NCI-H146 (cell line): ENCODE measurements at places on chromosomes 7 and 10.

GRCh38 chr7:33537104-33537477 lies 368.2 kb upstream of the BMPER start:
- DNase-seq = no peak

- no peak for DNase-seq
These were observed 395.8 kb upstream of the ZMIZ1 start for GRCh38 chr10:78672918-78673317.

- DNase-seq = no peak
These were observed 144.2 kb downstream of the BMS1 start for GRCh38 chr10:42926843-42927242.

GRCh38 chr10:76397181-76398042 lies 966.0 kb downstream of the LRMDA start:
- DNase-seq = no peak

- no peak for DNase-seq
These were observed 28.6 kb downstream of the SORBS1 start for GRCh38 chr10:95532536-95532935.

DNA sequence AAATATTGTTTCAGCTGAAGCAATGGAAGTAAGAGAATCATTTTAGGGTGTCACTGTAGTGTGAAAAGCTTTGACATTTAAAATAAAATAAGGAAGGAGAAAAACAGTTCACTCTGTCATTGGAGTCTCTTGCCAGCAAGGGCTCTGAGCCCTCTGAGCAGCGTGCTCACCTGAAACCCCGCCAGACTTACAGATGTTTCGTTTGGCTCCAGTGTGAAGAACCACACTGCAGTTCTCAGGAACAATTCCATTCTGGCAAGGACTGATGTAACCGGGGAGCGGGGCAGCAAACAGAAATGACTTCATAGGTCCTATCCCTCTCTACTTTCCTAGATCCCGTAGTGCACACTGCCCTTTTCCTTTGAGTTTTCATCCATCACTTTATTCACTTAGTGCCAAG lies 164.3 kb downstream of the CELF2 start:
- no peak for DNase-seq

GRCh38 chr10:103695584-103696005 lies 159.8 kb downstream of the SH3PXD2A start:
- no peak for DNase-seq

DNA sequence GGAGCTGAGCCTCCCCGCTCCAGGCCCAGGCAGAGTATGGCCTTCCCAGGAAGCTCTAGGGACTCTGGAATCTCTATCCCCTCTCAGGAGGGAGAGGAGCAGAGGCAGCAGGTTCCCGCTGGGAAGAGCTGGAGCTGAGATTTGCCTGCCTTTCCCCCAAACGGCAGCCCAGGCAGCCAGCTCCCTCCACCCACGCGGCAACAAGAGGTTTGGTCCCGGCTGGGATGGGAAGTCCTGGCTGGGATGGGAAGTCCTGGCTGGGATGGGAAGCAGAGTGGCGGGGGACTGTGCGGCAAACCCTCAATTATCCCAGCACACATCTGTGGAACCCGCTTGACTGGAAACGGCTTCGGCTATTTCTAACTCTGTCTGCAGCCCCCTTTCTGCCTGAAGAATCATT lies 223.0 kb downstream of the ELFN1 start:
- DNase-seq = no peak

- DNase-seq = no peak
These were observed 717.2 kb downstream of the TNS3 start for GRCh38 chr7:46864716-46865115.

DNA sequence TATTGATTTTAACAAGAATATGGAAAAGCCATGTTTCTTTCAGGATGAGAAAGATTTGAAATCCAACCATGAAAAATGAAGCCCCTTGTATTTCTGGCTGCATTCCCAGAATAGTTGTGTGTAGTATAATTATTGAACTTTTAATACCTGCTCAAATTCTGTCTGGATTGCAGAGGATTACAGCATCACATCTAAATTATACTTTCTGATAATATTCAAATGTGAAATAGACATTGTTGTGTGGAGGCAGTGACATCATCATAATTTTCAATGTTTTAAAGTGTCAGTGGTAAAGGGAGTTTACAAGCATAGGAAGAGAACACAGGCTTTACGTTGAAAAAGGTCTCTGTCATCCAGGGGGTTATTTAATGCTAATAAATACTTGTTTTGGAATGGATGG lies 93.4 kb downstream of the POLL start:
- DNase-seq = no peak

GRCh38 chr10:79084012-79084971 lies 15.5 kb downstream of the ZMIZ1 start:
- DNase-seq = peak; percentile 9

GRCh38 chr10:3948843-3949242 lies 163.8 kb upstream of the KLF6 start:
- DNase-seq = peak; percentile 86

DNA sequence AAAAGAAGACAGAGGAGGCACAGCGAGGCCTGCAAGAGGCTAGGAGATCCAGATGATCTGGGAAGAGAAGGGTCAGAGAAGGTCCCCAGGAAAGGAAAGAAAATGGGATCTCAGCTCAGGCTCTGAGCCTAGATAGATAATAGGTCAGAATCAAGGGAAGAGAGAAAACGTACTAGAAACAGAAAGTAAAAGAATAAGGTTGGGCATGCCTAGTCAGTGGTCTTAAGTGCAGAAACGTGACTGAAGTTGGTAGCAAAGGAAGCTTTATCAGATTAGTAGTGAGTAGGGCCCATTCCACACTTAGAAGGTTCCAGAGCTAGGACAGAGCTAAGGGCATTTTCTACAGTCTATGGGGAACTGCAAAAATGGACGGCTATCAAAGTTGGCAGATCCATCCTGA lies 84.8 kb upstream of the ASAH2 start:
- DNase-seq = no peak

- DNase-seq = no peak
These were observed 2.1 kb downstream of the ATP5MK start for GRCh38 chr10:103394180-103394579.

- DNase-seq = no peak
These were observed 29.4 kb upstream of the HNRNPH3 start for GRCh38 chr10:68302503-68302823.

GRCh38 chr10:28429045-28429444 lies 103.9 kb upstream of the WAC start:
- no peak for DNase-seq

DNA sequence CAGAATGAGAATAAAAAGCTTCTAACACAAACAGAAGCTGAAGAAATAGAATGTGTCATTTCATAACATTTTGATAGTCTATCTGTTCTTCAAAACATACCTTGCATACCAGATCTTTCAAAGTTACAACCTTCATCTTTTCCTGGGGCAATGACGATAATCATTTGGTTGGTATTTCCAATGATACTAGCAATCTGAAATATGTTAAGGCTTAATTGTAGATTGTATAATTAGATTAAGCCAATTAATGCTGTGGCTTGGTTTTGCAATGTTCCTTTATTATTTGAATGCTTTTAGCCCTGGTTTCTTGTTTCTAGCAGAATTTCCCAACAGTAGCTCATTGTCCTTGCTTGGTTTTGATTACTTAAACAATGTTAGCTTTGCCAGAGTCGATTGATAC lies 84.6 kb downstream of the CABCOCO1 start:
- DNase-seq = no peak

GRCh38 chr10:66837335-66837734 lies 88.5 kb upstream of the LRRTM3 start:
- no peak for DNase-seq

DNA sequence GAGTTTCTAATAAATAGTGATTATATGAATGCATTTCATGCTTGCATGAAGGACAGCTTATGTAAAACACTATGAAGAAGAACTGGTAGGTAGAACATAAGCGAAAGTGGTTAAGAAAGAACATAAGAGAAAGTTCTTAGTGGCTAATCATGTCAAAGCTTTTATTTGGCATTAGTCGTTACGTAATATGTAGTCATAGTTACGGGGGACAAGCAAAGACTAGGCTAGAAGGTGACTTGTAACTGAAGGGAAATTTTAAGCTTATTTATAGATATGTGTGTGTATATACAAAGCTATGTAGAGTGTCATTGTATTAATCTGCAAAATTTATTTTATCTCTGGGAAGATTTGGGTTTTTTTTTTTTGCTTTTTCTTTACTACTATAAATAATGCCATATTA lies 36.9 kb downstream of the CAPZA2 start:
- DNase-seq = no peak

GRCh38 chr7:73515178-73515577 lies 6.9 kb downstream of the BAZ1B start:
- DNase-seq = no peak

DNA sequence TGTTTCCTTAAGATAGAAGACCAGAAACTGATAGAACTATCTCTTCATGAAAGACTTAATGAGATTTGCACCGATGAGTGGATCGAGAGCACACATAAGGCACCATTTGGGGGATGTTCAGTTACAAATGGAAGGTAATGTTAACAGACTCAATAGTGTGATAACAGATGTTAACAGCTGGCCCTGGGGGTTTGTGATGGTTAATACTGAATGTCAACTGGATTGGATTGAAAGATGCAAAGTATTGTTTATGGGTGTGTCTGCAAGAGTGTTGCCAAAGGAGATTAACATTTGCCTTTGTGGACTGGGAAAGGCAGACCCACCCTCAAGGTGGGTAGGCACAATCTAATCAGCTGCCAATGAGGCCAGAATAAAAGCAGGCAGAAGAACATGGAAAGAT lies 130.5 kb upstream of the DGKB start:
- no peak for DNase-seq

- no peak for DNase-seq
These were observed 29.1 kb downstream of the DPCD start for GRCh38 chr10:101617102-101617823.

DNA sequence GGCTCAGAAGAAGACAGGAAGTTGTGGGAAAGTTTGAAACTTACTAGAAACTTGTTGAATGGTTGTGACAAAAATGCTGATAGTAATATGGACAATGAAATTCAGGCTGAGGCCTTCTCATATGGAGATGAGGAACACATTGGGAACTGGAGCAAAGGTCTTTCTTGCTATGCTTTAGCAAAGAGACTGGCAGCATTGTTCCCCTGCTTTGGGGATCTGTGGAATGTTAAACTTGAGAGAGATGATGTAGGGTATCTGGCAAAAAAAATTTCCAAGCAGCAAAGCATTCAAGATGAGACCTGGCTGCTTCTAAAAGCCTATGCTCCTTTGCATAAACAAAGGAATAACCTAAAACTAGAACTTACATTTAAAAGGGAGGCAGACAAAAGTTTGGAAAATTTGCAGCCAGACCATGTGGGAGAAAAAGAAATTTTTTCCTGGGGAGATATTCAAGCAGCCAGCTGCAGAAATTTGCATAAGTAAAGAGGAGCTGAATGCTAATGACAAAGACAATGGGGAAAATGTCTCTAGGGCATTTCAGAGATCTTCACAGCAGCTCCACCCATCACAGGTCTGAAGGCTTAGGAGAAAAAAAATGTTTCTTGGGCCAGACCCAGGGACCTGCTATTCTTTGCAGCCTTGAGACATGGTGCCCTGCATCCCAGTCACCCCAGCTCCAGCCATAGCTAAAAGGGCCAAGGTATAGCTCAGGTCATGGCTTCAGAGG lies 16.5 kb upstream of the KCND2 start:
- DNase-seq = no peak

DNA sequence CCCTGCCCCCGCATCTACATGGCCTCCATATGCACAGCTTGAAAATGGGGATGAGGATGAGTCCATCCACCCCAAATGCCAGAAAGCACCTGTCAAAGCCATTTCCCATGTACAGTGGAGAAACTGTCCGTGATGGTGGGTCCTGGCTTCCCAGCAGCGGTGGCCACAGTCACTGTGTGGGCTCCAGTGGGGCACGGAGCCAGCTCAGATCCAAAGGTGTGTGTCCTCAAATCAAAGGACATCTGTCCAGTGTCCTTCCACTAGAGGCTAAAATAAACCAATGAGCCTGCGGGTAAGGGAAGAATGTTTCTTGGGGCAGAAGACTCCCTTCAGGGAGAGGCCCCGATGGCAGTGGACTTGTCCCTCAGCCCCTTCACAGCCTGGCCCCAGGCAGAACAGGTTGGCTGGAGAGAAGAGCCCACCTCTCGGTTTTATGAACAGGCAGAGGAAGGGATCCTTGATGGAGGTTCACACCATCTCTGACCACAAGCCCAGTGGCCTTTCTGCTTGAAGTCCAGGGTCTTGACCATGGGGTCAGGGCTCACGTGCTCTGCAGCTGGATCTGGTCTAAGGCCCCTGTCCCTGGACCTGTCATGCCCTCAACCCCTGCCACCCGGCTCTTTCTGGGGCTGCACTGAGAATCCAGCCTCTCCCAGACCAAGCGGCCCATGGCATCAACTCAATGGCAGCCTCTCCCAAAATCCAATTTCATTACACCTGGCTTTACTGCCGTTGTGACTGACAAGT lies 106.9 kb downstream of the TCERG1L start:
- no peak for DNase-seq

DNA sequence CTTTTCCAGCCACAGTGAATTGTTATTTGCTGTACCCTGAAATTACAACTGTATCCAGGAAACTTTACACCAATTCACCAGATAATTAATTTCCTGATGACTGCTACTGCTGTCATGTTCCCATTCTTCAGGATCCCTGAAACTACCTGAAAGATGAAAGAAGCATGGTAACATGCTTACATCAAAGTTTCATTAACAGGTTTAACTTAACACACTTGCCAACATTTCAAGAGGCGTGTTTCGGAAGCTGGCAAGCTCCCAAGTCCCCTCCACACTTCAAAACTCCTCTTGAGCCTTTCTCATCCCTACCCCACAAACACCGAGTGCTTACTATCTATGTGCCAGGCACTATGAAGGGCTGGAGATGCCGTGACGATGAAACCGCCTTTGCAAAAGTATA lies 88.6 kb downstream of the MPP7 start:
- no peak for DNase-seq

GRCh38 chr7:159012353-159013069 lies 132.2 kb downstream of the VIPR2 start:
- no peak for DNase-seq

DNA sequence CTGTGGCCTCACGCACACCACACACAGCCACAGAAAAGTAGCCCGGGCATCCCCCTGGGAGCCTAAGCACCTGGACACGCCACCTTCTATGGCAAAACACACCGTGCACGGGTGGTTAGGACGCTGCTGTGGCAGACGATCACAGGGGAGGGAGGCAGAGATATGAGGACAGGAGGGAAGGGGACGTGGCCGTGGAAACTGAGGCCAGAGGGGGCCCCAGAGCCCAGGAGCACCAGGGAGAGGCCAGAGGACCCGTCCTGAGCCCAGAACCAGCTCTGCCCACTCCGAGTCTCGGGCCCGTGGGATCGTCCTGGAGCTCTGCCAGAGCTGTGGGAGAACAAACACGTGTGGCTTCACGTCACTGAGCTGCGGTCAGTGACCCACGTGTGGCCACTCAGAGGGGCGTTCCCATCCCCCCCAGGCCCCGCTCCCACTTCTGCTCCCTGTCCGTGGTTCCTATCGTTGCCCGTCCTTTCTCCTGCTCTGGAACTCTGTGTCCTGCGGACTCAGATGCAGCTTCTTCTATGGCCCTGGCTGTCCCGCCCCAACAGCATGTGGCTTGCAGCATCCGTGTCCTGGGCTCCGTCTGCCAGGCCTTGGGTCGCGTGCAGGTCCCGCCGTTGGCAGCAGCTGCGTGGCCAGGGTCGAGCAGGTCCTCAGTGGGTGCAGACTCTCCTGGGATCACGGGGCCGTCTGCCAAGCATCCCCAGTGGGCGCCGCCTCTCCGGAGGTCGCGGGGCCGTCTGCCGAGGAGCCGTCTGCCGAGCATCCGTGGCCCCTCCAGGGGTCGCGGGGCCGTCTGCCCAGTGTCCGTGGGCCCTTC lies 31.0 kb downstream of the GET4 start:
- DNase-seq = no peak
